ENCODE measurements at places on chromosomes 7 and 10. TPM values are rescaled to one million over a fixed set of nuclear protein-coding genes. Genes with fewer than 3 reads are reported as not detected.

- DNase-seq, result peak; percentile 69
- no peaks in the 10 kb centered on the region for H3K27me3 ChIP-seq
- no peaks in the 10 kb centered on the region for H3K36me3 ChIP-seq
- H3K4me1 ChIP-seq, result peaks cover 10% of the 10 kb centered on the region
These were observed 18.7 kb upstream of the ARHGAP12 start for GRCh38 chr10:31947144-31947926.

DNA sequence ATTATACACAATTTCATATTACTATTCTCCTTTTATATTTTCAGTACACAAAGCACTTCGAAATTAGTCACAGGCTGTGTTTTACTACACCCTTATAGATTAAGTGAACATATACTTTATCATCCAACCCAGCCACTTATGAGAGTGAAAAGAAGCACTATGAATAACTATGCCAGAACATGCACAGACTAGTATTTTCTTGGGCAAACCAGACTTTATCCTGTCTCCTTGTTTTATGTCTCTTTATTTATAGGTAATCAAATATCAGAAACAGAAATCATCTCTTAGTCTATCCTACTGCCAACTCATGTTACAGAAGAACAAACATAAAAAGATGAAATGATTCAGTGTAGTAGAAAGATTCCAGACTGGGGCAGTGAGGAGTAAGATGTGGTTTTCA lies 171.8 kb downstream of the GRM3 start:
- DNase-seq, result no peak
- no peak overlapping the region for H3K4me3 ChIP-seq
- H3K4me1 ChIP-seq, result no peaks in the 10 kb centered on the region

DNA sequence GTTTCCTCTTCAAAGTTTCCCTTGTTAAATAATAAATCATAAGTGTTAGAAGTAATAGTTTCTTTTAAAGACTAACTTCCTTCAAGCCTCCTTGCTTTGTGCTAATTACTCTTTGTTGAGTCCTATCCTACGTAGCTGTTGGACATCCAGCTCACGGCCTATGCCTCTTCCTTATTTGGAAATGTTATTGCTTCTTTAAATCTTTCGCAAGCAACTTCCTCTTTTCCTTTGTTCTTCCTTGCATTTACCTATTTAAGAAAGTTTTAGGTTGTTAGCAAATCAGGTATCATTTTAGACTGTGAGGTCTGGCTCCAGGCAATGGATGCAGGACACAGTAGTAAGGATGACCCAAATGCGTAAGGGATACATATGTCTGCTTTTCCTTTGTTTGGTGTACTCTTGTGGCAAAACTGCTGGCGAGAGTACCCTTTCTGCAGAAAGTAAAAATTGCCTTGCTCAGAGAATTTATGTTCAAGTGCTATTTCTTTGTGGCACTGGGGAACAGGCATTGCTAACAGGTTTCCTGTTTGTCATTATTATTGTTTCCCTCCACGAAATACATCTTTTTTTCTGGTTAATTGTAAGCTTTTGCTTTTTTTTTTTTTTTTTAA lies 110.5 kb downstream of the DYNC2I1 start:
- no peaks in the 10 kb centered on the region for H3K27me3 ChIP-seq
- no peak overlapping the region for H3K27ac ChIP-seq
- H3K36me3 ChIP-seq, result no peaks in the 10 kb centered on the region
- DNase-seq, result no peak

- no peaks in the 10 kb centered on the region for H3K36me3 ChIP-seq
- no peak for DNase-seq
- no peak overlapping the region for H3K27ac ChIP-seq
- H3K4me1 ChIP-seq, result no peaks in the 10 kb centered on the region
- H3K27me3 ChIP-seq, result no peaks in the 10 kb centered on the region
- no peak overlapping the region for H3K4me3 ChIP-seq
These were observed 242.2 kb upstream of the IGFBP3 start for GRCh38 chr7:46163246-46163645.

DNA sequence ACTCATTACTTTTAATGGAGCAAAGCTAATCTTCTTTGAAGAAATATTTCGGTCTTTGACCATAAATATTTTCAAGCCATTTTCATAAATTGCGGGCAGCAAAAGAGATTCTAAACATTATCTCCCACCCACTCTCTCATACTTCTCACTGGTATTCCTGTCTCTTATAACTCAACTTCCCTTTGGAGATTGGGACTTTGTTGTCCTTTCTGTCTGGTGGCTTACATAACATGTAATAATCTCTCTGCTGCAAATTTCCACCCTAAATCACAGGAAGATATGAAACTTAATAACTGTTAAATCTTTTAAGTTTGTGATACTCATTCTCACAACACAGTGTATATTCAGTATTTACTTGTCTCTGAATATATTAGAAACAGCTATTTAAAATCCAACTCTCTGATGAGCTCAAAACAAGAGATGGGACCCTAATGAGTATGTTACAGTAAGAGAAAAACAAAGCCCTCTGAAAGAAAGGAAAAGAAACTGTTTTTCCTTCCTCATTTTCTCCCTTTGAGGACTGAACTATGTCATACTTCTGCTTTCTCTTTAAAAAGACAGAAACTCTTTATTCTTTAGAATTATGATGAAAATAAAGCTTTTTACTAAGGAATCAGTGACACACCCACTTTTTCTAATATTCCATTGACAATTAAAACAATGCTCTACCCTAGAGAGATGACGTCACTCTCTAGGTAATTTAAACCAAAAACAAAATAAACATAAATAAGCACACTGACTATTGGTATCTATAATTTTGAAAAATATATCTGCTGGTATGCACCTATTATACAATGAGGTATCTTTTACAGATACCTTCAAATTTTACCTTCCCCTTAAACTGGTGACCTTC lies 14.7 kb downstream of the CALCR start:
- DNase-seq, result no peak
- no peaks in the 10 kb centered on the region for H3K27me3 ChIP-seq
- no peak overlapping the region for H3K27ac ChIP-seq
- H3K36me3 ChIP-seq, result no peaks in the 10 kb centered on the region
- H3K4me3 ChIP-seq, result no peak overlapping the region

Gene ADCYAP1R1
- 0.37 TPM for total RNA-seq

Gene ACSM6
- total RNA-seq, result not detected

Gene MOGAT3
- total RNA-seq, result 33.2 TPM

Gene ZNF511
- 78.2 TPM for total RNA-seq

Gene TPST1
- 3.6 TPM for total RNA-seq

All from colonic mucosa (tissue), 4 donors.